SHP77 treated with DMSO at 0.1 percent for 48 hours (cell line): ENCODE measurements at places on chromosomes 11 and 22.

- no peak for DNase-seq
Observed at GRCh38 chr11:6608726-6609501, 3.1 kb downstream of the TAF10 start.

DNA sequence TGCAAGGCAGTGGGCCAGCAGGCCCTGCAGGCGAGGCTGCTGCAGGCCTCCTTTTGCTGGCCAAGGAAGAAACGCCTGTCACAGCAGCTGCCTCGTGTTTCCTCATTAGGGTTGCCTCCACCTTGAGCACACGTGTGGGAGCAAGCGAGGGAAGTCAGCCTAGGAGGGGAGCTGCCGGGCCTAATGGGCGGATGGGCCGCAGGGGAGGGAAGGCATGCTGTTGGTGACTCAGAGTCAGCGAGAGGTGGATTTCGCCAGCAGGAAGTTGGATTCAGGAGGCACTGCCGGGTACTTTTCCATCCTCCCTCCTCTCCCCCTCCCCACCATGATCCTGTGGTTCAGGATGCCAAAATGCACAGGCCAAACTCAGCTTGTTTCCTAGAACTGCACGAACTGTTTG, 498.7 kb downstream of the METTL15 start:
- DNase-seq: no peak

DNA sequence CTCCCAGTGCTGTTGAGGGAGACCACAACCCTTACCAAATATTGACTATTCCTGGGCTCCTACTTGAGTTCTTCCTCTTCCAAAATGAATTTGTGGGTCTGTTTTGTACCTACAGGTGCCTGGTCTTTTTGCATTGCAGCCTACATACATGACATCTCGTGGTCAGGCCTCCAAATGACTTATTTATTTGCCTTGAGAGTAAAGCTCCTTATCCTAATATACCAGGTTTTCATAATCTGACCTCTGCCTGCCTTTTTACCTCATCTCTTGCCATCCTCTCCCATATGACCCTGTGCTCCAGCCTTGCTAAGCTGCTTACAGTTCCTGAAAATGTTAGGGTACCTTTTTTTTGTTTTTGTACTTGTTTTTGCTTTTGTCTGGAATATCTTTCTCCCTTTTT, 130.4 kb downstream of the UVRAG start:
- DNase-seq: no peak

DNA sequence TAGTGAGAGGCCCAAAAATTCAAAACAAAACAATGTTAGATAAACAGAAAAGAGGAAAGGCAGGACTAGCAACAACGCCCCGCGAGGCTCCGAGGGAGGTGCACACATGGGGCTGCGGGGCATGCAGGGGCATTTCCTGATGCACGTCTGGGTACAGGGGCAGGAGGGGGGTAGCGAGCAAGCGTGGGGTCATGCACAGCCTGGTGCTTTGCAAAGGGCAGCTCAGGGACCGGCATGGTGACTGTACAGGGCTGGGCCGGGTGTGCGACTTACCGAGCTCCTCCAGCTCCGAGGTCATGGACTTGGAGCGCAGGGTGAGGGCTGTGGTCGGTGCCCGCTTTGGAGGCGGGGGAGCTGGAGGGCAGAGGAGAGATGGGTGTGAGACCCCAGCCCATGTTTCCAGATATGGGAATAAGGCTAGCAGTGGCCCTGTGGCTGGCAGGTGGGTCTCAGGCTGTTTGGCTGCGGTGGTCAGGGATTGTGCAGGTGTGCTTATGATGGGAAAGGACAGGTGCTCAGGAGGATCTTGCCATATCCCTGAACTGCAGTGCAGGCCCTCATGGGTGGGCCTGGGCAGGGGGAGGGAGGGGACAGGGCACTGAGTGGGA, 103.7 kb downstream of the CTTN start:
- DNase-seq: no peak

DNA sequence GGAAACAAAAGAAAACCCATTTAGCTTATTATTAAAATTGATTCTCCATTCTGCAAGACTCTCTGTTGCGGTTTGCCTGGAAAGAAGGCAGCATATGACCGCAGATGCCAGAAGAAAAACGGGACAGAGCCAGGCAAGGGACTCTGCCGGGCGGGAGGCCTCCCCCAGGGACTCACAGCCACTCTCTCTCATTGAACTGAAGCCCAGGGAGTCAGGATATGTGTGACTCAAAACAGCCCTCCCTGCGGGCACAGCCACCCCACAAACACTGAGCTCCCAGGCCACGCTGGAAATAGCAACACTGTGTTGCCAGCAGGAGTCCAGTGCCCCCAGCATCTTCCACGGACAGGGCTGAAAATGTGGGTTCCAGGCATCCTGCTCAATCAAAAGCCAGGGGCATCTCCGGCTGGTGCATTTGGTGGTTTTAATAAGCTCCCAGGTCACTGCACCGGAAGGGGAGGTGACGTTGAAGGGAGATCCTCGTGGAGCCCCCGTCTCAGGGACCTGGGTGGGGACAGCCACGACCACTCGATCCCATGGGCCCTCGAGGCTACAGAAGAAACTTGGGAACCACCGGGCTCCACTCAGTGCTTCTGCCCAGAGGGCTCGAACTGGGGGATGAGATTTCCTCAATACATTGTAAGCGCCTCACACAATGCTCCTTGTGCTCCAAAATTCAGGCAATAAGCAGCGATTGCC, 624.5 kb downstream of the TBC1D22A start:
- DNase-seq: no peak

GRCh38 chr11:79481795-79482194, 41.0 kb upstream of the TENM4 start:
- no peak for DNase-seq

DNA sequence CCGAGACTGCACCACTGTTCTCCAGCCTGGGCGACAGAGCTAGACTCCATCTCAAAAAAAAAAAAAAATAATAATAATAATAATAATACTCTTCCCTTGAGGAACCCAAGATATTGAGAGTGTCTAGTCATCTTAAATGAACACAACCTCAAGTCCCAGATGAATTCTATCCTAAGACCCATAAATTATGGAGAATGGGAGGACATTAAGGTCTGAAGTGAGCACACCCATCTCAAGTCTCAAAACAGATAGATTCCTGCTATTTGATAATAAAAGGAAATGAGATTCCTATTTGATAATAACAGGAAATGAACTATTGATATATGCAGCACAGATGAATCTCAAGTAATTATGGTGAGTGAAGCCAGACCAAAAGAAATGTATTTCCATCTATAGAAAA, 51.5 kb downstream of the MAPK1 start:
- no peak for DNase-seq

- DNase-seq: peak; percentile 43
Observed at GRCh38 chr22:25057013-25057881, 104.7 kb downstream of the KIAA1671 start.

- no peak for DNase-seq
Observed at GRCh38 chr11:12439615-12440014, 62.2 kb downstream of the PARVA start.

- no peak for DNase-seq
Observed at GRCh38 chr11:118639899-118640298, 32.5 kb downstream of the PHLDB1 start.

GRCh38 chr11:116224889-116225200, 547.9 kb downstream of the BUD13 start:
- no peak for DNase-seq

DNA sequence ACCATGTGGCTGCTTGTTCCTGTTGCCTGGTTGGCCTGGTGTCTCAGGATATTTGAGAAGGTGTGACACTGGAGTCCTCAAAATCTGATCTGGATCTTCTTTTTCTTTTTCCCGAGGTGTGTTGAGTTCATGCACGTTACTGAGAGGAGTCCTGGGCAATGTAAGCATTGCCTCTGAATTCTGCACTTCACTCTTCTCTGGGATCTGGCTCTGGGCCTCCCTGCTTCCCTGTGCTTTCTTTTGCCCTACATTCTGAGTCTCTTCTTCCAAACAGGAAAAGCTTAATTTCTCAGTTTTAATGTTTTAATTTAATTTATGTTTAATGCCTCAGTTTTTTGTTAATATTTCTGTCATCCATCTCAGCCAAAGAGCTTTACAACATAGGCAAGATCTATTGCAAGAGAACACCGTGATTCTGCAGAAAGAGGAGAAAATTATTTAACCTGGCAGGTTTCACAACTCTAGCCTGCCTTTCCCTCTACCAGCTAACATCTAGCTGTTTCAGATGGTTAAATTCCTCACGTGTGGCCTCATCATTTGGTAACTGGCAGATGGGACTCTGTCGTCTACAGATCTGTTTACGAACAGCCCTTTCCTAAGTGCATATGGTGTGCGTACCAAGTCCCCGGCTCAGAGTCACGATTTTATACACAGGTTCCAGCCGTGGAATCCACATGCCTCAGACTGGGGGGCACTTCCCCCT, 24.7 kb downstream of the LDLRAD3 start:
- DNase-seq: no peak

DNA sequence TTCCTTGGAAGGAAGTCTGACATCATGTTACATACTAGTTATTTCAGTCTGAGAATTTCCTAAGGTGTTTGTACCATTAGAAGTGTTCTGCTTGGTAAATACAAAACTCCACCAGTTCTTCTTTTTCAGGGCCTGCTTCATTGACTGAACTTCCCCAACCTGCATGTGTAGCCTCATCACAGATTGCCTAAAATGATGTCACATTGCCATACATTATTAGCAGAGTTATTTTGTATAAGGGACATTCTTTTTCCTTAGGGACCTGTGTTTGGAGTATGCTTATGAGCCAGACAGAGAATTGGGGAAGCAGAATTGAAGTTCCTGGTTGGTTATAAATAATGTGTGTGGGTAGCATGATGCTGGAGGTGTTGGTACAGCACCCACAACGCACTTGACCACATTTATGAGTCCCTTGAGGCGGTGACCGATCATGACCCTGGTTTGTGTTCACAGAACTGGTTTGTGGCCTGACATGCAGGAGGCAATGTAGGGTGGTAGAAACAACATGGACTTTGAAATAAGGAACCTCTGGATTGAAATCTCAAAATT, 16.4 kb upstream of the MMP7 start:
- no peak for DNase-seq
